ENCODE measurements at places on chromosomes 3 and 15. TPM values are rescaled to one million over a fixed set of nuclear protein-coding genes. Genes with fewer than 3 reads are reported as not detected.
A peak's percentile ranks its signal among the peaks of the same experiment; 100 is the strongest.

DNA sequence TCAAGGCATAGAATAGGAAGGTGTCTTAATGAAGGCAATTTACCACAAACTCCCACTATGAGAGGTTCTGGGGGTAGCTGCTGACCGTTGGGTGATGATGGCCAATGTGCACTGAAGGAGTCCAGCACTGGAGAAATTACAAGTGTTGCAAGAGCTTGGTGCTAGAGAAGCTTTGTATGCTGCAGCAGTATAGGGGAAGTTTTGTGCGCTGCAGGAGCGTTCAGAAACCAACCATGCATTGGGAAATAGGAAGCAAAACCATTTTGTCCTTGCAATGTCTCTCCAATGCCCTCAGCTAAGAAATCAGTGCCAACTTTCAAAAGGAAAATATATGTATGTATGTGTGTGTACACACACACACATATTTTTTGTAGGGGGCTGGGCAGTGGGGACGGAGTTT lies 441.6 kb upstream of the NAALADL2 start:
- ATAC-seq: no peak

DNA sequence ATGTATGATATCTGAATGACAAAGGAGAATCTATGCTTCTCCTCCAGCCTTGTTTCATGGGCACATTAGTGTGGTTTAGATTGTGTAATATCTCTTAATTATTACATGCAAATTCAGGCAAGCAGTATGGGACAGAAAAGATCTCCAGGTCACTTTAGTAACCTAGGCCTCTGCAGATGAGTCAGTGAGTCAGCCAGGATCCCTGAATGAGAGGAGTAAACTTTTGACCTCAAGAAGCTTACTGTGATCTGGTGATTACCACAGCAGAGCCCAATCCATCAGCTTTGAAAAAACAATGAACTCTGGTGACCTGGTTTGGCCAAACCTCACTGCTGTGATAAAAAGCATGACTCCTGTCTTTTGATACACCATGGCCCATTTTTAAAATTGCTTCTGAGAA lies 107.8 kb downstream of the LRRN1 start:
- no peak for ATAC-seq

DNA sequence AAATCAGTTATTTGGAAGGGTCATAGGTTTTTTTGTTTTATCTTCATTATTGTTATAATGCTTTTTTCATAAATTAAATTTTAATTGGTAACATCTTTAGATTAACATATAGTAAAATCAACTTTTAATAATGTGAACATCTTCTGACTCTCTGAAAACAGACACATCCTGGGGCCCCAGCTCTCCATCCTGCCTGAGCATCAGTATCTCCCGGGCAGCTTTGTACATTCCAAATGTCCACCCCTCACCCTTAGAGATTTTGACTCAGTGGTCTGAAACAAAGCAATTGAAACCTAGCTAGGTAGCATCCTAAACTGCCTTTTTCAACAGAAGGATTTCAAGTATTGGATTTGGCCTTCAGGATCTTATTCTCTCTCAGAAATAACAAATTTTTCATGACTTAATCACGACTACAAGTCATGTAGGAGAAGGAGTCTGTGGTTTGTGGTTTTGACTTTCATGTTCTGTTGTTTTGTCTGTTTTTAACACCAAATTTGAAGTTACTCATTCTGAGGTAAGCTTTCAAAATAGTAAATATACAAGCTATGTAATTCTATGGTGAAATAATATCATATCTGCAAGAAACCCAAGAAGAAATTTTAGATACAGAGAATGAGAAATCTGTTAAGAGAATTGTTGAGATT lies 147.3 kb upstream of the UBE2E2 start:
- ATAC-seq: no peak

Gene PAQR9
- not detected for total RNA-seq

GRCh38 chr15:79526376-79526775 lies 94.2 kb downstream of the MINAR1 start:
- ATAC-seq: no peak

Gene PLA2G4D
- total RNA-seq: not detected

GRCh38 chr3:11140030-11140712 lies 14.1 kb upstream of the HRH1 start:
- ATAC-seq: no peak

Gene P2RY12
- total RNA-seq: 6.6 TPM

- ATAC-seq: no peak
Observed at GRCh38 chr3:127408684-127409420, 121.0 kb upstream of the PRR20G start.

GRCh38 chr3:49158103-49158709 lies 7.9 kb downstream of the CCDC71 start:
- ATAC-seq: peak; percentile 25

Gene NME9
- total RNA-seq: not detected

Gene LTK
- total RNA-seq: 0.54 TPM

GRCh38 chr3:74423867-74424266 lies 190.6 kb downstream of the CNTN3 start:
- no peak for ATAC-seq

Gene CHRD
- total RNA-seq: 8.2 TPM

DNA sequence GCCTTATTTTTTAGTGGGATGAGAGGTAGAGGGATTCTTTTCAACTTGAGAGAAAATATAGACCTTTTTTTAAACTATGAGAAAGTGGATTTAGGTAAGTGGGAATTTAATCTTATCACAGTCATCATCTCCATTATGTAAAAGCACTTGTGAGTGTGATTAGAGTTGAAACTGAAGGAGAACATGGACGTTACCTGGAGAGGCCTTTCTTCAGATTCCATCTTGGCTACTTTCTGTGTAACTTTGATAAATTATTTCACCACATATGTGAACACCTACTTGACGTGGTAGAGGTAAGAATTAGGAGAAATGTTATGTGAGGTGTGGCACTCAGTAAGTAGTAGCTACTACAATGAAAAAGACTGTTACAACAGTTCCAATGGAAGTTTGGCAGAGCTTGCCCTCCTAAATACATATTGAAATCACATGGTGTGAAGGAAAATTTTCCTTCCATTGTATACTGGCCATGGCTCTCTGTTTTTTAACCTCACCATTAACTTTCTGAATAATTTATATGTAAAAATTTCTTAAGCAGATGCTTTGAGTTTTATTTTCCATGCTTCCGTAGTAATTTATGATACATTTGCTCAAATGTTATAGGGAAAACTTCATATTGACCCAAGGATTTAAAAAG lies 193.3 kb downstream of the FNDC3B start:
- ATAC-seq: no peak

DNA sequence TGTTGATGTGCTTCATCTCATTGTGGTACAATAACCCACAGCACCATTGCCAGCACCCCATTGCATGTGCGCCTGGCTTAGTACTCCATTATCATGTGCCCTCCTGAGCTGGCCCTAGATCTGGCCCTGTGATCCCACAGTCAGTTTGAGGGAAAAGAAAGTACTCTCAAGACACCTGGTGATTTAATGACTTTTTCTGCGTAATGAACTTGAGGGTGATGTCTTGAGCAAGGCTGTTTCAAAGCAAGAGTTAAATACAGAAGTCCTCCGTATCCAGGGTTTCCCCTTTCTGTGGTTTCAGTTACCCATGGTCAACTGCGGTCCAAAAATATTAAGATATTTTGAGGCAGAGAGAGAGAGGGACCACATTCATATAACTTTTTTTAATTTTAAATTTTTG lies 16.3 kb downstream of the C3orf20 start:
- no peak for ATAC-seq

Gene C3orf20
- total RNA-seq: not detected

Gene FAM227B
- total RNA-seq: 8.9 TPM

GRCh38 chr3:74149466-74149865 lies 465.0 kb downstream of the CNTN3 start:
- no peak for ATAC-seq

DNA sequence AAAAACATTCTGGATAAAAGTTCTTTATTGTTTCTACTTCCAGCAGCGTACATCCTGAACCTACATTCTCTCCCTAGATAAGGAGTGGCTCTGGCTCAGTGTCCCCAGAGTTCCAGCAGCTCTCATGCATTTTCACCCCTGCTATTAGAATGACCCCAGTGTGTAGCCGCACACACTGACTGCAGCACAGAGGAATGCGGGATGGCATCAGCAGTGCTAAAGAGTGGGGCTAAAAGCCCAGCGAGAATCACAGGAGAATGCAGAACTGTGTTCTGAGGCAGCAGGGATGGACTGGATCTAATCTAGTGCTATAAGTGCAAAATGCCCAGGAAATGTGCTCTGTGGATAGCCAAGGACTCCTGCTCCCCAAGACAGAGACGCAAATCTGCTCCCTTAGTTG lies 66.4 kb upstream of the TJP1 start:
- no peak for ATAC-seq

GRCh38 chr3:117266806-117267205 lies 557.2 kb downstream of the TUSC7 start:
- ATAC-seq: no peak

Gene GCNT3
- total RNA-seq: not detected

DNA sequence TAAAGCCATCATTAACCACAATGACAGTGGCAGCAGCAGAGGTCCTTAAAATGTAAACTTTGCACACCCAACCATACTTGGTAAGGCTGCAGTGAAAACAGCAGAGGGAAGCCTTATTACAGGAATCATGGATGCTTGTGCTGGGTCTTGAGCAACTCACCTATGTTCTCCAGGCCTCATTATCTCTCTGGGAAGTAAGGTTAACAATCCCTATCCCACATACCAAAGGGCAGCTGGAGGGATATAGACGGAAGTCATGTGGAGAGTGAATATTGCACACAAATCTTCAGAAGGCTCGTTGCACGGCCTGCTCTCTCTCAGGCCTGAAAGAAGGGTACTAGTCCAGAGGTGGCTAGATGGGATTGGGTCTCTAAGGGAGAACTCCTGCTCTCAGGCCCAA lies 25.8 kb upstream of the CELF6 start:
- ATAC-seq: no peak

DNA sequence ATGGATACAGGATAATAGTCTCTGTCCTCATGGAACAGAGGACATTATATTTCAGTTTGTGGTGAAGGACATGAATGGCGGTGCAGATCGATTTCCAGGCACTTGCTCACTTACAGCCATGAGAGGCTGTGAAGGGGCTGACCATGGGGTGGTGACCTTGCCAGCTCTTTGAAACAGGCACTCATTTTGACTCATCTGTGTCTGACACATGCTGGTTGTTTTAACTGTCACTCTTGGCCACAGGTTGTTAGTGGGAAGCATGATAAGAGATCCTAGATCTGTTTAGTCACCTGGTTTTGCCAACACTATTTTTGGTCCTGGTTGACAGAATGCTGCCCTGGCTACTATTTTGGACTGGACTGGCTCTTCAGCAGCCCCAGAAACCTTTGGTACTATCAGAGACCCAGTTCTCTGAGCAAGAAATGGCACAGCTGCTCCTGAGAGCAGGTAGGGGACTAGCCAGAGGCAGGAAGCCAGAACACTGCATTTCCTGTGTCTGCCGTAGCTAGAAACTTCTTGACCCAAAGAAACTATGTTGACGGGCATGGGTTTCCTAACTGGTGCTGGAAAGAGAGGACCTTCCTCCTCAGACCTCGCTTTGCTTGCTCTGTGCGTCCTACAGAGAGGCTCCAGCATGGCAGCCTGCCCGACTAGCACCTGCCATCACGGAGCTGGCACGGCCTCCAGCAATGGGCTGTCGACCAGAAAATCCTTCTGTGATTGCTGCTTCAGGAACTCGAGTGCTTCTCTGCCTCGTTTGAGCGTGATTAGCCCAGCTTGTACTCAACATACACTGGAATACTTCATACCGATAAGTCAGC lies 6.3 kb downstream of the PXYLP1 start:
- ATAC-seq: peak; percentile 32

DNA sequence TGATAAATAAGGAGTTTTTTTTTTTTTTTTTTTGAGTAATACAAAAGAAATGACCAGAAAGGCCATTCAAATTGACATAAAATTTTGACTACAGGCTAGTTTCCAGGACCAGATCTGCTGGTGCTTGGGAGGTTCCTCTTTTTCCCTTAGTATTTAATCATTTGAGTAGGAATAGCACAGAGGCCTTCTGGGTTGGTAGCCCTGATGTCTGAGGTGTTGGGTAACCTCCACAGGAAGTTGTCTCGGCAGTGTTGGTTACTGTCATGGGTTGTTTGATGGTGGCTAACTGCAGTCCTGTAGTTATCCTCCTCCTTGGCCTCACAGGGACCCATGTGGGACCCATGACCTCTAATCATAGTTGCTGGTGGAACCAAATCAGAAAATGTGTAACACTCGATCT lies 91.1 kb downstream of the USP13 start:
- no peak for ATAC-seq

DNA sequence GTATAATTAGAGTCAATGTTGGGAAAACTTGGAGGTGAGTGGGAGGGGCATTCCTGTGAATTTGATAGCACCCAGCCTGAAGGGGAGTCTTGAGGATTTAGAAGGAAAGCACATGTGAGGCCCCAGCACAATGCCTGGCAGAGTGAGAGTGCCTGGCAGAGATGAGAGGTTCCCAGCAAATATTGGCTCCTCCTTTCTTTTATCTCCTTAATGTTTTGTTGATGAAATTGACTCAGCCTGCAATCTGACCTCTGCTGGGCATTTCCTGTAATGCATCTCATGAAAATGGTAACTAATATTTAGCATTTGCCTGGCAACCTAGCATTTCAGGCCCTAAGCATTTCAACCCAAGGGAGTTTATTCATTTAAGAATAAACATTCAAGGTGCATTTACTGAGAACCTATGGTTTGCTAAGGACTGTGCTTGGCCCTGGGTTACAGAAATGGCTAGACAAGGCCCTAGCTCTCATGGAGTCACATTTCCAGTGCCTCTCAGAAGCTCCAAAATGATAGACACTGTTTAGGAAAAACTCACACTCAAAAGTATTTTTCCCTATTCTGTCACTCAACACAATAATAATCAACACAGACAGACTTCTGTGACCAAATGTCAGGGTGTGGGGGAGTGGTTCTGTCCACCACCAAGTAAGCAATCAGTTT lies 19.0 kb downstream of the PDHB start:
- ATAC-seq: peak; percentile 44

GRCh38 chr15:70487387-70487740 lies 276.0 kb downstream of the UACA start:
- no peak for ATAC-seq

Gene AGBL1
- total RNA-seq: not detected

Gene CADPS
- total RNA-seq: 1.9 TPM

GRCh38 chr3:115814778-115815380 lies 191.6 kb downstream of the GAP43 start:
- ATAC-seq: peak; percentile 72

GRCh38 chr3:126303272-126303671 lies 53.9 kb downstream of the KLF15 start:
- ATAC-seq: no peak

- no peak for ATAC-seq
Observed at GRCh38 chr3:196996454-196997265, 28.0 kb upstream of the PIGZ start.

Gene C3orf38
- 16.4 TPM for total RNA-seq

All from gastroesophageal sphincter (tissue), 4 donors.